ENCODE measurements at places on chromosomes 3 and 15.

DNA sequence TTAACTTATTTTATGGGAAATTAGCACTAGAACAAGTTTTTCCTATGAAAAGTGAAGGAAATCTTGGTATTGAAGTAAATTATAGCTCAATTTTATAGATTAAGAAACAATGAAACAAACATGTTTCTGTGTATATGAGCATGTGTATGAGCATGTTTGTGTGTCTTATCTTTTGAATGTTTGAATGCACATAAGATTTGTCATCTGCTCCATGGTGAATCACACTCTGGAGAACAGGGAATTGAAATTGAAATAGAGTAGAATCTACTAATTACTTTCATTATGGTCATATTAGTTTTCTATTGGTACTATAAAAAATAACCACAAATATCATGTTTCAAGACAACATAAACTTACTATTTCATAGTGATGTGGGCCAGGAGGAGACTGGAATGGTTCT lies 646.6 kb downstream of the OTOL1 start:
- no peak for DNase-seq

- DNase-seq: no peak
Measured at GRCh38 chr15:99310745-99311144, 59.5 kb downstream of the LRRC28 start.

GRCh38 chr3:12334786-12335185 lies 45.9 kb downstream of the PPARG start:
- no peak for DNase-seq

DNA sequence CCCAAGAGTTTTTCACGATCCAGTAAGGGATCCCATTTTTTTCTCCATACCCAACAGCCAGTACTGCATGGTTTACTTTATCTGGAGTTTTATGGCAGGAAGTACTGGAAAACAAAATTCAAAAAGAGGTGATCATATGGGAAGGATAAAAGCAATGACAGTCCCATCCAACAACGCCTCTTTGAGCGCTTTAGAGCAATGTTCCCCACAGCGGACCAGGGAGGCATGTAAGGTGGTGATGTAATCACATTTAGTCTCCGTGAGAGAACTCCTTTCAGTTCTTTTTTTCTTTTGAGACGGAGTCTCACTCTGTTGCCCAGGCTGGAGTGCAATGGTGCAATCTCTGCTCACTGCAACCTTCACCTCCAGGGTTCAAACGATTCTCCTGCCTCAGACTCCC lies 21.8 kb downstream of the CTSH start:
- no peak for DNase-seq

DNA sequence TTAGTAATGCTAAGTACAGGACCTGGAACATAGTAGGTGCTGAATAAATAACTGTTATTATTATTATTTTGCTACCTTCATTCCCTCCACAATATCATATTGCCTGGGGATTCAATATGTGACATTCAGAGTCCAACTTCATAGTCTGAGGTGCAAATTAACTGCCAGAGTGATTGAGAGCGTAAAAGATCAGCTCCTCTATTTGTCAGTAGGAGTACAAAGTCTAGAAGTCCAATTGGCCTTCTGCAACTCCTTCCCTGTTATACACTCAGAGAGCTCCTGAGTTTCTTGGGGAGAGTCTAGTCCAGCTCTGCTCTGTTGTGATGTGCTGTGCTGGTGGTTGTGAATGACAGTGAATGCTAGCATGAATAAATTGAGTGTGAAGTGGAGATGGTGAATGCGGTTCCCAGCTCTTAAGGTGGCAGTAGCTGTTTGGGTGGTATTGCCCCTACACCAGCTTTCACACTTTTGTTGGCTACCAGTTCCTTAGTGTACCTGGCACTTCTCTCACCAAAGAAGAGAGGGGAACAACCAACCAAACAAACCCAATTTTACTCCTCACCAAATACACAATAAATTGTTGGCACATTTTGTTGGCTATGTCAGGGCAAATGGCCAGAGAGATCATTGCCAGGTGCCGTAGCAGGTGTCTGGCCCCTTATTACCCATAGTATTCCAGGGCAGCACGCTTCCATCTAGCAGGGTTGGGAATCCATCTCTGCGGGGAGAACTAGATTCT lies 270.1 kb upstream of the TBL1XR1 start:
- no peak for DNase-seq

- DNase-seq: no peak
Measured at GRCh38 chr3:133494469-133494868, 79.0 kb upstream of the CDV3 start.

GRCh38 chr3:115616461-115616860 lies 6.8 kb upstream of the GAP43 start:
- no peak for DNase-seq

- DNase-seq: no peak
Measured at GRCh38 chr3:41277790-41278465, 78.6 kb downstream of the CTNNB1 start.

GRCh38 chr15:72334842-72335241 lies 14.9 kb upstream of the CELF6 start:
- no peak for DNase-seq

Measured in activated T-helper 1 cell treated with anti-CD3 and anti-CD28 coated beads, Interleukin-2, amount 50 U/mL, for 16 hours (primary cell).